ENCODE measurements at places on chromosomes 5 and 9.
A peak's percentile ranks its signal among the peaks of the same experiment; 100 is the strongest.

DNA sequence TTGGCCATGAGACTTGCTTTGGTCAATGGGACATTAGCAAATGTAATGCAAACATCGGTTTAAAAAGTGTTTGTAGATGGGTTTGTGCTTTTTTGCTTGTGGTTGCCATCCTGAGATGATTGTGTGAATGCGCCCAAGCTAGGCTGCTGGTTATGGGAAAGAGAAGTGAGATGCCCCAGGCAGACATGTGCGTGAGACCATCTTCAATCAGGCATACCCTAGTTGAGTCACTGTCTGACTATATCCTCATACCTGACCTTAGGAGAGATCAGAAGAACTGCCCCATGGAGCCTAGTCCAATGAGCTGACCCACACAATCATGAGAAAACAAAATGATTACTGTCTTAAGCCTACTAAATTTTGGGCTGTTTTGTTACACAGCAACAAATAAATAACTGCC, 36.8 kb upstream of the ZNF608 start:
- DNase-seq = no peak

GRCh38 chr9:120156376-120156775, 423.6 kb downstream of the CDK5RAP2 start:
- DNase-seq = no peak

- DNase-seq = no peak
Observed at GRCh38 chr5:54049963-54050362, 260.4 kb downstream of the ARL15 start.

GRCh38 chr5:15791859-15792258, 291.9 kb downstream of the FBXL7 start:
- DNase-seq = no peak

GRCh38 chr9:105672711-105673234, 10.5 kb downstream of the TAL2 start:
- DNase-seq = no peak

DNA sequence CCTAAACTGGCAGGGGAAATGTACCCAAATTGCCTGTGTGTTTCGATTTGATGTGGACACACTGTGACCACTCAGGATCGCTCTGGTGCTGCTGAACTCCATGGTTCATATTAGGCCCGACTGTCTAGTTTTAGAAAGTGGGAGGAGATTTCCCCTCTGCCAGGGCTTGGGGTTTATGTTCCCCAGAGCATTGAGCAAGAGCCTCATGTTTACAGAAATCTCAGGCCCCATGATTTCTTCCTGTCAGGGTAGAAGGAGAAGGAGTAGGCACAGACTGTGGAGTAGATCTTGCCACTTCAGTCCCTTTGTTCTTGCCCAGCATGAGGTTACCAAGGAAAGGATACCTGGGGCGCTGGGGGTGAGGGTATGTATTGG, 40.8 kb upstream of the GLRX start:
- no peak for DNase-seq

DNA sequence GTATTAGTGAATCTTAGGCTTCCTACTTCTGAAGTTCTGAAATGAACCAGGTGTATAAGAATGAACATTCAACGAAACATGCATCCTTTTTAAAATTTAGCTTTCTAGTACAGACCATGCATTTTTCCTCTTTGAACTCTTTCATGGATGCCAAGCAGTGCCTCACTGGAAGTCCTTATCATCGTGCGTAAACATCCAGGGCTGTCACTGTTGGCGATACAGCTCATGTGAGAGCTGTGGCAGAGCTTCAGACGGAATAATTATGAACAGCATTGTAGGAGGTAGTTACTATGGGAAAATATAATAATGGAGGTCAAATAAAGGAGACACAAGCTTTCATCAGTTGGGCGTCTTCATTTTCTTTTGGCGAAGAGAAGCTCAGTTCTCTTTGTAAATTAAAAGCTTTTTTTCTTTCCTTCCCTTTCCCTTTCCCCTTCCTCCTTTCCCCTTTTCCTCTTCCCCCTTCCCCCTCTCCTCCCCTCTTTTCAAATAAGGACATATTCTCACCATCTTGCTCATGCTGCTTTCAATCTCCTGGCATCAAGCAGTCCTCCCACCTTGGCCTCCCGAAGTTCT, 167.3 kb downstream of the KDM4C start:
- no peak for DNase-seq

- no peak for DNase-seq
Observed at GRCh38 chr5:82018462-82018861, 46.6 kb downstream of the ATG10 start.

- no peak for DNase-seq
Observed at GRCh38 chr5:124748687-124749594, 2.5 kb upstream of the ZNF608 start.

DNA sequence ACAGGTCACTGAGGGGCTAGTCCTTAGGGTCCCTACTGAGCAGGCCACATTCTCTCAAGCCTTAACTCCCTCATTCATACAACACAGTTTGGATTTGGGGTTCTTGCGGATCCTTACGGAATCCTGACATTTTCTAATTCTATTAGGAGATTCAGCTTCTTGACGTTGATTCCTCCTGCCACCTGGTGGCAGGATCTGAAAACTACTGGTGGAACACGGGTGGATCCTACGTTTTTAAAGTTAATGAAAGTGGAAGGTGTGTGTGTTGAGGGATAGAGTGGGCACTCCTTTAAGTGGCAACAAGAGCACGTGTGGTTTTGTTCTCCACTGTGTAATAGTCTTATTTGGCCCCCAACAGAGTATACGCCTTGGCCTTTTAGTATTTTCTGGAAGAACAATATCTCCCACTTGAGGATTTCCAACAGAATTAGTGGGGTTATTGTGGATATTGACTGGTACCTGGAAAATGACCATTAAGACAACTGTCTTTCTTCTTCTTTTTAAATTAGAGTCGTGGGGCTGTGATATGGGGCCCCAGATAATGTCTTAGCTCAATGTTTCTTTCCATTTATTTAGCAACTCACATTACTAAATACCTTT, 25.2 kb downstream of the SLC28A3 start:
- peak; percentile 55 for DNase-seq

DNA sequence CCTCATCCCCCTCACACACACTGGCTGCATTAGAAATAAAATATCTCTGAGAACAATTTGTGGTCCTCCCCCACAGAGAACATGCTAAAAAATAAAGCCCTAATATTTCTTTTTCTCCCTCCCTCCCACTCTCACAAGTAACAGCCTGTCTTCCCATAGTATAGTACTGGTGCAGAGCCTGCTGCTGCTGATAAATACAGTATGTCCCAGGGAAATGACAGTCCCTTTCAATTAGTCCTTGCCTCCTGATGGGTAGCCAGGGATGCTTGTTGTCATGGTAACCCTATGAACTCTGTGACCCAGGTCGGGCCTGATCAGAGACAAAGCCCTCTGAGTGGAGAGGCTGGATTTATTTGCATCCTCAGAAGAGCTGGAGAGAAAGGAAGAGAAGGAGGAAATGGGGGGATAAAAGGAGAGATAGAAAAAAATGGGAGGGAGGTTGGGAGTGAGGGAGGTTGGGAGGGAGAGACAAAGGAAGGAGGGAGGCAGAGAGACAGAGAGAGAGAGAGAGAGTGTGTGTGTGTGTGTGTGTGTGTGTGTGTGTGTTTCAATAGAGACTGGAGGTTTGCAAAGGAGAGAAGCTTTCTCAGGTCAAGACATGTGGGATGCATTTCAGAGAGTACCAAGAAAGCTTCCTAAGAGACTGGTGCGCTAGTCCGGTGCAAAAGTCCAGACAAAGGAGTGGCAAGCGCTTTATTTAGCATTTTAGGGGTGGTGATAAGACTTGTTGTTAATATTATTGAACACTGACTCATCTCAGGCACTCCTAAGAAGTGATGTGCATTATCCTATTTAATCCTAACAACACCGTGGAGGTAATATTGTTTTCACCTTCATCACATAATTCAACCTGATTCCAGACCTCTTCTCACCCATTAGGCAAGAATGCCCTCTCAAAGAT, 260.8 kb downstream of the FAM114A2 start:
- no peak for DNase-seq

- no peak for DNase-seq
Observed at GRCh38 chr5:38591523-38591849, 35.0 kb upstream of the LIFR start.

GRCh38 chr5:80324912-80325311, 5.1 kb downstream of the SPZ1 start:
- DNase-seq = no peak

DNA sequence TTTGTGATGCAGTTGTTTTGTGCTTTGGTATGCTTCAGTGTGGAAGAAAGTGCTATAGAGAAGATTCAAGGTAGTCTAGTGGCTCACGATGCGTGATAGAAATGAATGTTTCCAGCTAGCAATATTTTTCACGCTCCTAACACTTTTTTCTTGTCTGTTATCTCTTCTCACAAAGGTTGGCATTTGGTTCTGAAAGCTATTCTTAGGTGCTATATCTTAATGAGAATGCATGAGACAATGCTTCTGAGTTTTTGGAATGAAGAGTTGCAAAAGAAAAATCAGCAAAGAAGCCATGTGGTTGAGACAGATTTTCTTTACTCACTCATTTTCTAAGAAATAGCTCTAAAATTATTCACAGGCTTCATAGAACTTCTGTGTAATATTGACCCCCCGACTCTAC, 122.6 kb downstream of the PDE8B start:
- DNase-seq = no peak

All from stimulated activated CD4-positive, alpha-beta T cell treated with anti-CD3 and anti-CD28 coated beads, Interleukin-4, amount 100 ng/mL, for 1 hour (primary cell).